ENCODE measurements at places on chromosomes 5 and 9.

DNA sequence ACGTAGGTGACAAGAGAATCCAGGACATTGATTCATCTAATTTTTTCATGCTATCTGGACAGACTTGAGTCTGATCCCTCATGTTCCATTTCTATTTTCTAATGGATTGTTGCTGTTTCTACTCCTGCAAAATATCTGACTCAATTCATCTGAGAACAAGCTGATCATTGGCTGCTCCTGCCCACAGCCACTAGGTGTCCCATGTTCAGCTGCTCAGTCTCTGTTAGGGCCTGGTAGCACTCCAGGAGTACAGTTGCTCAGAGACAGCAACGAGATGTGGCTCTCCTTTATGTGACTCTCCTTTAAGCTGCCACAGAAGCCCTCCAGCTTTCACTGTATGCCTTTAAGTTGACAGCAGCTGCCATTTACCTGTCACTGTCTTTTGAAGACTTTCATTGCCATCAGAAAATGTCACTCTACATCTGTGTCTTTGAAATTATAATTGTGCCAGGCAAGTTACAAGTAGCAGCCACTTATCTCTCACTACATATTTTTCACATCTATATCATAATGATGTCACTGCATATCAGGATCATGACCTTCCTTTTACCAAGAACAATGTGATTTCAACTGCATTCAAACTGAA is 1944.2 kb upstream of the NUDT12 start:
- DNase-seq: no peak

DNA sequence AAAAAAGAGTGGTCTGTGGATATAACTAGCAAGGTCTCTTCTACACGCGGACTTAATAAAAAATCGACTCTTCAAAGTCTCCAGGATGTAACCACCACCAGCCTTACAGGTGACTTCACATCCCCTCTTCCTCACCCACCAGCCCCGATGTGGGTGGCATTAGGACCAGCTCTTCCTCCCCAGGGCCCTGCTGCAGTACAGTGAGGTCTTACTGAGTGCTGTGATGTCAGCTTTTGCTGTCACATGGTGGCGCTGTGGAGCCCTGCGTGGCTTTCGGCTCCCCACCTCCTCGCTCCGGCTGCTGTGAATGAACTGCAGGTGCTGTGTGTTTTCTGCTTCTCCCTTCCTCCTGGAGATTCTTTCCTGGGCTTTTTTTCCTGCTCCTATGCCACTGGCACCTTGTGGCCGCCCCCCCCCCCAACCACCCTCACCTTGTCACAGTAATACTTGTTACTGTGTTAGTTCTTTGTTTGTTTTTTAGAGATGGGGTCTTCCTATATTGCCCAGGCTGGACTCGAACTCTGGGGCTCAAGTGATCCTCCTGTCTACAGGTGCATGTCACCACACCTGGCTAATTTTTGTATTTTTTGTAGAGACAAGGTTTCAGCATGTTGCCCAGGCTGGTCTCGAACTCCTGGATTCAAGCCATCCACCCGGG is 15.8 kb upstream of the RAPGEF1 start:
- DNase-seq: peak; percentile 73

GRCh38 chr5:22567983-22568382 is 285.2 kb downstream of the CDH12 start:
- DNase-seq: no peak

- no peak for DNase-seq
These were observed 68.1 kb downstream of the AOPEP start for GRCh38 chr9:94794476-94795167.

GRCh38 chr5:173904151-173904550 is 16.0 kb downstream of the CPEB4 start:
- no peak for DNase-seq

GRCh38 chr9:133379153-133380086 is 3.3 kb downstream of the STKLD1 start:
- no peak for DNase-seq

- DNase-seq: no peak
These were observed 151.5 kb downstream of the CAVIN4 start for GRCh38 chr9:100729336-100729895.

- DNase-seq: no peak
These were observed 100.1 kb downstream of the SUSD1 start for GRCh38 chr9:112075009-112075378.

DNA sequence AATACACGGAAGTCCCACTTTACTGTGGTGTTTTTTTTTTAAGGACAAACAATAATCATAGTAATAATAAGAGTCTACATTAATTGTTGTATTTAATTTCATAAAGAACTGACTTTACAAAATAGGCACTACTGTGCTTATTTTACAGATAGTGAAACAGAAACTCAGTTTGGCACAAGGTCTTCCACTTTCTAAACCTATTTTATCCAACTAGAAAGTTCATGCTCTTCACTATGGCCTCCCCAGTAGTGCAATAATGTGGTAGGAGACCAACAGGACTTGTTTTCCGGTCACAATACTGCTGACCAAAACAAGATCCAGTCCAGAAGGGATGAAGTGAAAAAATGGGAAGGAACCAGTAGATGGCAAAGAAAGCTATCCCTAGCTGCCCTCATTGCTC is 531.6 kb downstream of the CAAP1 start:
- DNase-seq: no peak

- no peak for DNase-seq
These were observed 15.8 kb downstream of the ERCC8 start for GRCh38 chr5:60929024-60929423.

- DNase-seq: no peak
These were observed 4.1 kb upstream of the IER5L start for GRCh38 chr9:129182122-129182521.

DNA sequence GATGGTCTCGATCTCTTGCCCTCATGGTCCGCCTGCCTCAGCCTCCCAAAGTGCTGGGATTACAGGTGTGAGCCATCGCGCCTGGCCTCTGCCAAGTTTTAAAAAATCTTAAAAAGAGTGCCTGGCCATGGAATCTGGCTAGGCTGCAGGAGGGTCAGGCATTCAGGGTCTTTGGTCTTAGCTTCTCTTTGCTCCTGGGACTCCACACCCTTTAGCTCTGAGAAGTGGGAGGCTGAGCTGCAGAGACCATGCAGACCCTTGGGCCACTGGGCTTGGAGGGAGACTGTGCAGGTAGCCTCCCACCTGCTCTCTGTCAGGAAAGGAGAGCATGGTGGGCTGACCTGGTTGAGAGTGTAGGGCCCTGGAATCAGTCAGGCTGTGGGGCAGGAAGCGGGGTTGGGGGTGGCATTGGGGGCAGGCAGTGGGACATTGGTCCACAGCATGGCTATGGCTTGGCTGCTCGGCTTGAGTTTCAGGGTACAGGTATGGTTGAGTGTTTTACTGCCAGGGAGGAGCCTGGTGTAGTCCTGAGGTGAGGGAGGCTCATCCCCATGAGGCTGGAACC is 20.8 kb downstream of the PHF2 start:
- DNase-seq: no peak

DNA sequence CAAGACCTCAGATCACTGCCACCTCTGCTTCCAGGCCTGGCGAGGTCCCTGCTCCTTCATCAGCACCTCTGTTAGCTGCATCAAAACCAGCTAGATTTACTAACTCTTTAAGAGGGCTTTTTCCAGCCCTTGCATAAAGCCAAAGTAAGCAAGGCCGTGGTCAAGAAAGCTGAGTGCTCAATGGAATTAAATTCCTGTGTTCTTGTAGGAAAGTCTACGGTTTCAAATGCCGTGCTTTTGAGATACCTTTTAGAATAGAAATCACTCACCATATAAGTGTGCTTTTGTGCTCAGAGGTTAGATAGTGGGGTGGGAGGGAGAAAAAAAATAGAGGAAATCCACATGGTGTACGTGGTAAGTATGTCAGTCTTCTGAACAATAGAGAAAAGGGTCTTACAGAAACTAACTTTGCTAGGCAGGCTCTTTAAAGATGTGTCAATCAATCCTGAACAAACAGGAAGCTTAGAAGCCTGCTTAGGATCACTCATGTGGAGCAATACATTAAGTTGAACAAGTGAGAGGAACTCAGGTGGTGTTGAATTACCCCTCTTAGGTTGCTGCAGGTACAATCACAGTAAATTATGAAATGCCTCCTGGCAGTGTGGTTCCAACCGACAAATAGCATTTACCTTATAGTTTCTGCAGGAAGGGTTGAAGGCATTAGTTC is 79.7 kb downstream of the SEMA6A start:
- no peak for DNase-seq

DNA sequence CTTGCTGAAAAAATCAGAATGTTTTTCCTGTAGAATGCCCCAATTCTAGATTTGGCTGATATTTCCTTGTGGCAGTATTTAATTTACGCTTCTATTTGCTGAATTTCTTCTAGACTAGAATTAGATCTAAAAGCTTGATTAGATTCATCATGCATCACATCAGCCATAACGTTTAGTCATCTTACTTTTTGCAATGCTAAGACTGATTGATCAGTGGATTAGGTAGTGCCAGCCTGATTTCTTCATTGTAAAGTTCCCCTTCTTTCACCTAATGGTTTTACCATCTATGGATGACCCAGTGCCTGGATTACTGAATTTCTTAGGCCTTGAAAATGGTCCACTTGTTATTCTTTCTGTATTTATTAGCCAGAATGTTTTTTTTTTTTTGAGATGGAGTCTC is 83.9 kb downstream of the PBX3 start:
- no peak for DNase-seq

DNA sequence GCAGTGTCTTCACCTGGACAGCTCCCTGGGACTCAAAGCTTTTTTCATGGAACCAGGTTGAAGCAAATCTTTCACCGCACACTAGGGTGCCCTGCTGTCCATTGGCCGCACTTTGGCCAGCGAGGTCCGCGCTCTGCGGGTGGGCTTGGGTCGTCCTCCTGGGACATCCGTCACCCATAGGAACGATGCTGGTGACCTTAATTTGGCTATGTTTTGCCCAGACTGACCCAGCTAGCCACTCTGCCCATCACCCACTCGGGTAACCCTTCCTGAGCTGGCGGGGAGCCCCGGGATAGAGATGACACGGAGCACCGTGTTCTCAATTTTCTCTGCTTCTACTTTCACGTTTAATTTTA is 25.9 kb downstream of the ZDHHC11B start:
- no peak for DNase-seq

DNA sequence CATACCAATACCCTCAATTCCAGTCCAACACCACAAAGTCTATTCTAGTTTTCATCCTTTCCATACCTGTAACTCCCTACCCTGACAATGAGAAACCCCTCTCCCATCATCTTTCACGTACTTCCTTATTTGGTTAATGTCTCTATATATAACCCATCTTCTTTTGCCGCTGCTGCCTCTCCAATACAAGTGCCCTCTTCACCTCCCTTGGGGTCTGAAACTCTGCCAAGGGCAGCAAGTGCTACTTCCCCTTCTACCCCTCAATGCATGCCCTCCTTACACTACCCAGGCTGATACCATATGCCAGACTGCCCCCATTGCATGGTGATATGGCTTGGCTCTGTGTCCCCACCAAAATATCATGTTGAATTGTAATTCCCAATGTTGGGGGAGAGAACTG is 24.4 kb upstream of the SMIM15 start:
- no peak for DNase-seq

DNA sequence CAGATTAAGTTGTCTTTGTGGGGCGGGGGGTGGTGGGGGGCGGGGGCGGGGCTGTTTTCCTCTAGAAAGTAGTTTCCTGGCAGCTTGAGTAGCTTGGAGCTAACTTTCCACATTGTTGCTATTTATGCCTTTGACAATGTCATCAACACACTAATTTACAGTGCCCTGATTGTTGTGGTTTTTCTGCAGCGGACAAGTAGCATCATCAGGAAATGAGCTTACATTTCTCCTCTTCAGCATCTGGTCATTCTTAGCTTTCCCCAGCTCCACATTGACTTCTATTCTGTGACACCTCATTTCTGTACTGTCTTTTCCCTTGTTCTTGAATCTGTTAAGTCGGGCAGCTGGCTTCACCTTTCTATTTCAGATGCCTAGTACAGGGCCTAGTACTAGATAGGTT is 112.3 kb upstream of the RAD23B start:
- no peak for DNase-seq

DNA sequence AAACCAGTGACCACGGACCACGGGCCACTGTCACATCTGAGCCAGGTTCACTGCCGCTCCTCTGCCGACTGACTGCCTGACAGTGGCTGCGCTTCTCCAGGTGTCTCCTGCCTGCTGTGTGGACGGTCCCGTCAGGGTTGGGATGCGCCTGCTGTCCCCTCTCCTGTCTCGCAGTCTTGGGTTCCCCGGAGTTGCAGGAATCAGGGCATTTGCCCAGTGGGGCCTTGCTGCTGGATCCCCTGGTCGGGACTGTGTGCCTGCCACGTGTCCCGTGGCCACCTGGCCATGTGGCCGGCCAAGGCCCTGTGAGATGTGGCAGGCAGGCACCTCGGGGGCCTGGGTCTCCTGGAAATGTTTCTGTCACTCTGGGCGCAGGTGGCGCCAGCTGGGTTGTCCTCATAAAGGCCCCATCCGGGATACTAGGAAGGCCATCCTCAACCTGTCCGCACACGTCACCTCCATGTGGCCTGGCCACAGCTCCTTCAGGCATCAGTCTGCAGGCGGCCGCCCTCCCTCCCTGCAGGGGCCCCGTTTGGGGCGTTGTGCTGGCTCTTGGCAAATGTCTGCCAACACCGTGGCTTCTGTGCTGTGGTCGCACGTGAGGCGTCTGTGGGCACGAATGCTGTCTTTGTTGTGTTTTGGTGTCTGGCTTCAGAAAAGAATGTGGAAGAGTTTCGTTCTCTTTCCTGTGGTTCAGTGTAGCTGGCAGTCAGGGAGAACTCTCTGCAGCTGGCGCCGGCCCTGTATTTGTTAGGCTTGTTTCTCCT is 6.4 kb upstream of the TOR4A start:
- DNase-seq: no peak

- DNase-seq: no peak
These were observed 18.6 kb upstream of the TMEM174 start for GRCh38 chr5:73154208-73155006.

DNA sequence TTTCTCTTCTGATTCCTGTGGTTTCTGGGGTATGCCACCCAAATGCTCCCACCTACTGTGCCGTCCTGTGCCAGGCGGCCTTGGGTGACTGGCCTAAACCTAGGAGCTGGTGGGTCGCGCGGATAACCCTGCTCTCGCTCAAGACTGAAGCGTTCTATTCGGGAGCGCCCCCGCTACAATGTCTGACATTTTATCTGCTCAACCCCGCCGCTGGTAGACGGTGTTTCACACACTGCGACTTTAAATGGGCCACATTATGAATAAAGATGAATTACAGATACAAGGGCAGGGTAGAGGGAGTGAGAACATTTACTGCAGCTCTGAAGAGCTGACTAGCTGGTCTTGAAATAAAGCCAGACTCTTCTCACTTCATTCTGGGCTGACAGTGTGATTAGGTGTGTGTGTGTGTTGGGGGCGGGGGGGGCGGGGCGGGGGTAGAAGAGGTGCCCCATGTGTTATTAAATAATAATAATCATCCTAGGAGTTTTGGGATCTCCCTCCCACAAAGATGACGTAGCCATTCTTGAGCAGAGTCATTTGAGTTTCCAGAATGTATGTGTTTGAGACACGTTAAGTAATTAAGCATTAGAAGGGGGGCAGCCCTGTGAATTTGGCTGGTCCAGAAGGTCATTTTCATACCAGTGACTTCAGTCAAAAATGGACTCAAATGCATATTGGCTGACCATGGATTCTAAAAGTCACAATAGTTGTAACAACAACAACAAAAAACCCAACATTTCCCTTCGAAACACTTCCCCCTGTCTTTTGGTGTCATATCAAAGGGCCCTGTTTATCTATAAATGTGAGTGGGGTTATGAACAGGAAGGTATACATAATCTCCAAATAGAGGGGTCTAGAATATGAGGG is 1.0 kb upstream of the PTCH1 start:
- DNase-seq: no peak

GRCh38 chr9:37407468-37407867 is 15.0 kb upstream of the GRHPR start:
- no peak for DNase-seq
